Renal cortical epithelial cell (primary cell): ENCODE measurements at places on chromosomes 16 and 17. TPM values are rescaled to one million over a fixed set of nuclear protein-coding genes. Genes with fewer than 3 reads are reported as not detected.

- no peak for DNase-seq
Measured at GRCh38 chr17:36728030-36728991, 126.9 kb downstream of the MRM1 start.

DNA sequence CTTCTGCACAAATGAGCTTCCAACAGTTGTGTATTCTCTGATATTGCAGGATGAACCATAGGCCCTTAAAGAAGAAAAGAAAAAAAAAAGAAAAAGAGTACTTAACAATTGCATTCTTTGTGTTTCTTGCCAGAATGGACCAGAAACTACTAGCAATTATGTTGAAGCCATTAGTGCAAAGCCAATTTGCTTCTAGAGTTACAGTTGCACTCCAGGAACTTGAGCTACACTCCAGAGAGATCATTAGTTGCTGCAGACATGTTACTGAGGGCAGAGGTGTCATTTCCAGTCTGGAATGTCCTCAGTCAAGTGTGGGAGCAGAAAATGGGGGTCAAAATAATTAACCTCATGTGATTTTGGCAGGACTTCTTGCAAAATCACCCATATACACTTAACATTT is 85.6 kb upstream of the CCL2 start:
- DNase-seq, result no peak

GRCh38 chr17:21076242-21076641 is 33.4 kb upstream of the USP22 start:
- DNase-seq, result no peak

DNA sequence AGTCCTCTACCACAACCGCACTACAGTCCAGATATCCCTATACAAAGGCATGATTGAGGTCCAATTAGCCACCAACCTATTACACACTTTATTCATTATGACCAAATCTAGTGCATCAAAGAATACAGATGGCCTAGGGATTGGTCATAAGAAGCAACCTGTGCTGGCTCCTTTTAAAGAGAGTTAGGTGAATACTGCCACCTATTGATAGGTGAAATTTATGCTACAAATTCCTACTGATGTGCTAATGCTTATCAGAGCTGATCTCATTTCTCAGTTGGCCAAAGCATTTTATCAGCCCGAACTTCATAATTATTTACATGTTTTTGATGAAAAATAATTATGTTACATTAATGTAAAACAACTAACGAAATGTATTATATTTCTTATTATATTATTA is 166.3 kb downstream of the ANKFN1 start:
- DNase-seq, result peak; percentile 72

GRCh38 chr16:69223882-69224281 is 36.9 kb downstream of the SNTB2 start:
- DNase-seq, result no peak

CDT1 gene
- total RNA-seq, result 1.1 and 7.6 TPM in 2 replicates

TBC1D3 gene
- not detected in 2 replicates for total RNA-seq

KRTAP16-1 gene
- total RNA-seq, result not detected in 2 replicates

GRCh38 chr16:76052725-76053124 is 224.5 kb upstream of the CNTNAP4 start:
- no peak for DNase-seq

LGALS9B gene
- not detected in 2 replicates for total RNA-seq

GRCh38 chr17:69711541-69711940 is 297.0 kb downstream of the MAP2K6 start:
- DNase-seq, result peak; percentile 44

PIRT gene
- not detected in 2 replicates for total RNA-seq

- DNase-seq, result peak; percentile 67
Measured at GRCh38 chr16:73176577-73177013, 128.7 kb upstream of the ZFHX3 start.

GRCh38 chr17:78433013-78433727 is 54.7 kb downstream of the PGS1 start:
- no peak for DNase-seq

DNA sequence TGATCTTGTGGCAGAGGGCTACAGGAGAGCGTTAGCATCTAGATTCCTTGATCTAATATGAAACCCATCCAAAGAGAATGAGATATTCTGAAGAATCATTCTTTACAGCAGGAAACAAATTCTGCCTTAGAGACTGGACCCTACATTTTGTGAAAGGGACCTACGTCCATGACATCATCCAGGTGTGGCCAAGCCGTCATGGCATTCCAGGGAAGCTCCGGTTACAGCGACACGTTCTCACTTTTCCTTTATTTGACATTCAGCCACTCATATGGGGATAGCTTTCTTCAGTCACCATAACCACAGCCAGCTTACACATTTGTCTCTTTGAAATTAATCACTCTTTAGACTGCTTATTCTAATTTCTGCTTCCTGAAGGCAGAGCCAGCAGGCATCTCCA is 408.1 kb downstream of the XYLT1 start:
- no peak for DNase-seq

OR2C1 gene
- total RNA-seq, result 0.15 TPM in 1 of 2 replicates, not detected in the other

HASPIN gene
- 0.89 and 5.0 TPM in 2 replicates for total RNA-seq

DNA sequence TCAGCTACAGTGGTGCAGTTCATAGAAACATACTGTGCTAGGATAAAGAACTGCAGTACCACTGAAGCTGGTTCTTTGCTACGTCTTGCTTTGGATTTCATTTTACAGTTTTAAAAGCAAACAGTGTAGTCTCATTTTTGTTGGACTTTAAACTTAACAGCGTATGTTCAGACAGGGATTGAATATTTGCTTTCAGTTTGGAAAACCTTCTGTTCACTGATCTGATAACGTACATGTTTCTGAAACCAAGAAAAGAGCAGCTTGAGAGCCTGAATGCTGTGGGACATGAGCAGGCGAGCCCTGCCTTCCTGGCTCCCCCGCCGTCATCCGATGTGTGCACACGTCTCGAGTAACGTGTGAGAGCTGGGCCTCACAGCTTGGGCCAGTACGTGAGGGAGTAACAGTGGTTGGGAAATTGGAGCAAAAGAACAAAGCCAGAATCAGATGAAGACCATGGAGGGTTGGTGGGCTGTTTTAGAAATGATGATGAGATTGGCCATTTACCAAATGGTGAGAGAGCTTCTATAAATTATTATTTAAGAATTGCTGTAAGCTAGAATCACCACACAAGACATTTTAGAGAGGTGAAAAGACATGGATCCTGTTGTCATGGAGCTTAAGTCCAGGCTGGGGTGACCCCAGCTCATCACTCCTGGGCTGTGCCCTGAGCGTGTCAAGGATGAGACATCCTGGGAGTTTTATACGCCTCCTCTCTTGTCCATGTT is 20.8 kb upstream of the CLEC18C start:
- DNase-seq, result no peak

GRCh38 chr17:67178555-67178954 is 66.4 kb downstream of the HELZ start:
- DNase-seq, result no peak

DNA sequence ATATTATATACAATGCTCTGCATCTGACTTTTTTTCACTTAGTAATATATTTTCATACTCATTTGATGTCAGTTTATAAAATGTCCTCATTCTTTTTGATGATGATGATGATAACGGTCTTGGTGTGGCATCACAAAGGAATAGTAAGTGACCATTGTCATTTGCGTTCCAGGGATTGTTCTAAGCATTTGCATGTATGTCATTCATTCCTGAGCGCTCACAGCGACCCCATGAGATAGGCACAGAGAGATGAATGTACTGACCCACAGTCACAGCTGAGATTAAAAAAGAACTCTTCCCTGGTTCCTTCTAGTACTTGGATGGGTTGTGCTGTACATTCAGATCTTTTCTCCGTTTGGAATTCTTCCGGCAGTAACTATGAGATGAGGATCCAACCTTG is 21.2 kb upstream of the MSI2 start:
- no peak for DNase-seq

GRCh38 chr17:73710095-73710592 is 65.9 kb upstream of the SDK2 start:
- DNase-seq, result peak; percentile 39

DNA sequence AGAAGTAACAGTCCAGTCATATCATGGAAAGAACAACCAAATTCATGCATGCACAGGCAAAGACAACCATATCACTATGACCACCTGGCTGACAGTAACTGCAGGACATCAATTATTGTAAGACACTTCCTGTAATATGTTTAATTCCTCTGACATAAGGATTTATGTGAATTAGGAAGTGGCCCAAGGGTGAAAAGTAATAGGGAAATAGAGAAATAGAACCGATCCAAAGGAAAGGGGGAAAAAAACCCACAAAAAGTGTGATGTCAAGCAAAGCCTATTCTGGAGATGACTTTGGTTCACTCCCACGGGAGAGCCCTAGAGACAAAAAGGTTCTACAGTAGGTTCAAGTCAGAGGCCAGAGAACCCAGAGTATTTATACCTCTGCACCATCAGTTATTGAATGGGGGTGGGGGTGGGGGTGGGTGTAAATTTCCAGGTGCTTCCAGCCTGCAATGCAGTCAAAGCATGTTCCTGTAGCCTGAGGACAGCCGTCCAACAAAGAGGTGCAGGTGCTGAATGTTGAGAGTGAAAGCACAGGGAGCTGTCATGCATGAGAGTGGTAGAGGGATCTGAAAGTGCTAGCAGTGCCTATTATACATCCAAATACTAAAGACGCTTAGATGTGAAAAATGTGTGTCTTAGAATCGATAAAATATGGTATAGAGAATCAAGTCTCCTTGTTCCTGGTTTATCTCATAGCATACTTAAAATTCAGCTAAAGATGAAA is 95.6 kb upstream of the HLF start:
- no peak for DNase-seq

GRCh38 chr17:56978441-56979090 is 635 bp downstream of the SCPEP1 start:
- DNase-seq, result no peak

KCNJ2 gene
- total RNA-seq, result 0.55 and 1.2 TPM in 2 replicates

- no peak for DNase-seq
Measured at GRCh38 chr16:77784441-77785372, 3.7 kb upstream of the VAT1L start.

RHBDL3 gene
- not detected in 2 replicates for total RNA-seq

GRCh38 chr17:82120148-82120547 is 22.1 kb upstream of the FASN start:
- DNase-seq, result peak; percentile 12

GRCh38 chr16:76199681-76200220 is 77.5 kb upstream of the CNTNAP4 start:
- no peak for DNase-seq

DNA sequence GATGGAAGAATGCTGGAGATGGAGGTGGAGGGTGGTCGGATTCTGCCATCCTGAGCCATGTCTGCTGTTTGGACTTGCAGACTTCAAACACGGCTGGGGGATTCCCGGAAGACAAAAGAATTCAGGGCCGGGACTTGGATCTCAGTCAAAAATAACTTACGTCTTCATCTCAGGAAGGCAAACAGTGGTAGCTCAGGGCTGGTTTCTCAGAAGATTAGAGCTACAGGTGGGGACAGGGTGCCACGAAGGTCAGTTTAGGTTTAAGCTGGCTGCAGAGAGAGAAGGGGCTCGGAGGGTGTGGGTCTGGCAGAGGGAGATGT is 4.3 kb upstream of the RHBDL3 start:
- DNase-seq, result no peak

- DNase-seq, result no peak
Measured at GRCh38 chr17:30554839-30555751, 77.9 kb downstream of the GOSR1 start.

NOL3 gene
- 26.2 and 27.1 TPM in 2 replicates for total RNA-seq

DNA sequence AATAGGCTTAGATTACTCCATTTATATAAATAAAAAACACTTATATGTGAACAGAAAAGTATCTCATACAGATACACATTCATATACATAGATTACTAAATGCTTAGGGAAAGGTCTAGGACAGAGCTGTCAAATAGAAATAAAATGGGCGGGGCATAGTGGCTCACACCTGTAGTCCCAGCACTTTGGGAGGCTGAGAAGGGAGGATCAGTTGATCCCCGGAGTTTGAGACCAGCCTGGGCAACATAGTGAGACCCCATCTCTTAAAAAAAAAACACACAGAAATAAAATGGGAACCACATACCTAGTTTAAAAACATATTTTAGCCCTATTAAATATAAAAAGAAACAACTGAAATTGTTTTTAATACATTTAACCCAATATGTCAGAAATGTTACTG is 58.9 kb downstream of the CFDP1 start:
- no peak for DNase-seq

TP53TG3D gene
- total RNA-seq, result not detected in 2 replicates

DNA sequence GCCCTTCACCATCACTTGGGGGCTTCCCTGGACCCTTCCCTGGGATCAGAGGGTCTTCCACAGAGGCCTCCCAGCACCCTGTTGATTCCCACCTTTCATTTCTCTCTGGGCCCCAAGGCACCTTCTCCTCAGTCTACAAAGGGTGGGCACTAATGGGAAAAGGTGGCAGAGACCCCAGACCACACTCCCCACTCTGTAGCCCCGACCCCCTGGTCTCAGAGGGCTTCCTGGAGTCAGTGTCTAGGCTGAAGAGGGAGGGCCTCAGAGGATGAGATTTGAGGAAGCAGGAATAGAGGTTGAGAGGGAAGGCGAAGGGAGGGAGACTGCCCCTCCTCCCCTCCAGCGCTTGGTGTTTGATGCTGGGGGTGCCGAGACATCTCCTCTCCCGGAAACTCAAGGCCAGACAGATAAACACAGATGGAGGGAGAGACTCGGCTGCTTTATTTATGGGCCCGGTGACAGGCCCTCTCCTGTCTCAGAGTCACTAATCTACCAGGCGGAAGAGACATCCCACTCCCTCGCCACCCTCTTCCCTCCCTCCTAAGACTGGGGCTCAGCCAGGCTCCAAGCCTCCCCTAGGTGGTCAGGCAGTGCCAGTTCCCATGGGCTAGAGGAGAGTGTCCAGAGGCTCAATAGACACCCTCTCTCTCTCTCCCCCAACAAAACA is 18.5 kb upstream of the SP2 start:
- no peak for DNase-seq

NAGS gene
- 1.2 and 6.1 TPM in 2 replicates for total RNA-seq

DNA sequence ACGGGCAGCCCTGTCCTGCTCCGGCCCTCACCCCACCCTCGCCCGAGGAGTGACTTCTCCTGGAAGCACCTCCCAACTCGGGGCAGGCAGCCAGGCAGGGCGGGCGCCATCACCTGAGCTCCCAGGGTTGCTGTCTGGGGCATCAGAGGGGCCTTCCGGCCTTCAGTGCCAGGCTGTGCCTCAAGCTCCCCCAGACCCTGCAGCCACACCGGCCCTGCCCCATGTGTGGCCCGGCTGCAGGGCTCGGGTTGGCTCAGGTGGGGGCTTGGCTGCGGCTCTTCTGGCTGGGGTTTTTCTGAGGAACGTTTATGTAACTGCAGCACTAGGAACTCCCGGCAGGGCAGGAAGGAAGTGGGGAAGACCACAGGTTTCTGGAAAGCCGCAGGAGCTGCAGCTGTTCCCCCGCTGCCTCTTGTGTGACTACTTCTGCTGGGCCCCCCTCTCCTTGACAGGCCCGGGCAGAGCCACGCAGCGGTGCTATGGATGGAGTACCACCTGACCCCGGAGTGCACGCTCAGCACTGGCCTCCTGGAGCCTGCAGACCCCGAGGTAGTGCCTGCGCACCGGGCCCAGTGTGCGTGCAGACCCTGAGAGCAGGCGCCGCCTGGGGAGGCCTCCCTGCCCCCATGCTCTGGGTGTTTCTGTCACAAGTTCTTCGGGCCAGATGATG is 45.6 kb downstream of the PRMT7 start:
- DNase-seq, result no peak

GRCh38 chr17:79812353-79813258 is 15.7 kb upstream of the CBX8 start:
- no peak for DNase-seq
